ENCODE measurements at places on chromosomes 12 and 14. TPM values are rescaled to one million over a fixed set of nuclear protein-coding genes. Genes with fewer than 3 reads are reported as not detected.

JPH4 gene
- 6.2 TPM for total RNA-seq

DCTN2 gene
- 90.7 TPM for total RNA-seq

LRP1-AS gene
- total RNA-seq = not detected

METTL25 gene
- total RNA-seq = 15.1 TPM

TAS2R19 gene
- total RNA-seq = 3.2 TPM

NKX2-8 gene
- total RNA-seq = 0.43 TPM

THTPA gene
- total RNA-seq = 15.5 TPM

RPL10L gene
- total RNA-seq = not detected

CD4 gene
- 67.6 TPM for total RNA-seq

CMA1 gene
- 1.4 TPM for total RNA-seq

TOGARAM1 gene
- total RNA-seq = 12.6 TPM

DPPA3 gene
- total RNA-seq = not detected

DAO gene
- 0.26 TPM for total RNA-seq

HPD gene
- 1.8 TPM for total RNA-seq

FBXW8 gene
- total RNA-seq = 16.8 TPM

DLK1 gene
- not detected for total RNA-seq

EGLN3 gene
- 7.6 TPM for total RNA-seq

SLC6A15 gene
- not detected for total RNA-seq

SLC39A5 gene
- 0.87 TPM for total RNA-seq

C1S gene
- total RNA-seq = 321 TPM

CD163 gene
- total RNA-seq = 234 TPM

NINJ2 gene
- 23.4 TPM for total RNA-seq

NTN4 gene
- 136 TPM for total RNA-seq

KRT2 gene
- total RNA-seq = not detected

HCAR3 gene
- 4.3 TPM for total RNA-seq

TESPA1 gene
- total RNA-seq = 6.7 TPM

LBHD2 gene
- not detected for total RNA-seq

RASSF9 gene
- 7.9 TPM for total RNA-seq

TAMALIN gene
- 199 TPM for total RNA-seq

TAS2R7 gene
- total RNA-seq = not detected

AVPR1A gene
- 1.7 TPM for total RNA-seq

RITA1 gene
- 16.4 TPM for total RNA-seq

HOXC12 gene
- total RNA-seq = not detected

TOMM20L gene
- total RNA-seq = not detected

MYBPC1 gene
- not detected for total RNA-seq

LRRC23 gene
- total RNA-seq = 13.3 TPM

CLEC6A gene
- 2.0 TPM for total RNA-seq

CCDC175 gene
- total RNA-seq = not detected

PPFIA2 gene
- 1.4 TPM for total RNA-seq

SYCP3 gene
- total RNA-seq = 0.64 TPM

NUAK1 gene
- total RNA-seq = 40.8 TPM

KCNK10 gene
- total RNA-seq = 0.09 TPM

SLC2A3 gene
- total RNA-seq = 153 TPM

TBX3 gene
- total RNA-seq = 35.9 TPM

EIF4B gene
- total RNA-seq = 436 TPM

LRP1 gene
- total RNA-seq = 261 TPM

SIRT4 gene
- total RNA-seq = 2.4 TPM

SOCS2 gene
- total RNA-seq = 23.8 TPM

TAC3 gene
- total RNA-seq = not detected

GPHN gene
- 28.5 TPM for total RNA-seq

GPR132 gene
- total RNA-seq = 6.7 TPM

GALNT16 gene
- 3.0 TPM for total RNA-seq

PGF gene
- total RNA-seq = 4.7 TPM

STON2 gene
- total RNA-seq = 47.7 TPM

EIF2S3B gene
- 0.52 TPM for total RNA-seq

ASCL1 gene
- not detected for total RNA-seq

RHEBL1 gene
- total RNA-seq = 1.1 TPM

TAS2R46 gene
- 1.3 TPM for total RNA-seq

TRPV4 gene
- 4.5 TPM for total RNA-seq
